Motor neuron (in vitro differentiated cells): ENCODE measurements at places on chromosomes 13 and 19.
A peak's percentile ranks its signal among the peaks of the same experiment; 100 is the strongest.

DNA sequence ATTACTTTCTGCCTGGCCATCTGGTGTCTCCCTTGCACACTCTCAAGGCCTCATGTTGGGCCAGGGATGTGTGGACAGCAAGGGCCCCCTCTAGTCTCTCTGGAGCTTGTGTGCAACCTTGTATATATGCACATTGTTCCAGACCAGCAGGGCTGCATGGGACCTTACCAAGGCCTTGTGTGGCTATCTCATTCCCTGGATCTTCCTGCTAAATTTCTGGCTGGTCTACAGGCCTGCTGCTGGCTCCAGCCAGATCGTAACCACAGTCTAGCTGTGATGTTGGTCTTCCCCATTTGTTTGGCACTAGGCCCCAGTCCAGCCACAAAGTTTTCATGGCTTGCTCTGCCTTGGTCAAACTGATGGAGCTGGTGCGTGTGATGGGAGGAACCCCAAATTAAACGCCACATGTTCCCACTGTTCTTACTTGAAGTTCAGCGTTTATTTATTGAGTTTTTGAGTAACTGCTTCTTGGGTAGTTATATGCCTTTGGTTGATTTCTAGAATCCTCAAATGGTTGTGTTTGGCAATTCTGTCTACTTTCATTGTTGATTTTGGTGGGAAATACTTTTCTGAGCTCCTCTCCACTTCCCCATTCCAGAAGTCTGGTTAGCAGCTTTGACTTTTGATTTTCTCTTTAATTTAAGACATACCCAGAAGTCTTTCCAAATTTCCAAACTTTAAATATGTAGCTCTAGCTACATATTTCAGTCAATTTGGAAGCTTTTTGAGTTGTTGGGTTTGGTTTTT, 56.4 kb downstream of the SIPA1L3 start:
- ATAC-seq, result peak; percentile 27

DNA sequence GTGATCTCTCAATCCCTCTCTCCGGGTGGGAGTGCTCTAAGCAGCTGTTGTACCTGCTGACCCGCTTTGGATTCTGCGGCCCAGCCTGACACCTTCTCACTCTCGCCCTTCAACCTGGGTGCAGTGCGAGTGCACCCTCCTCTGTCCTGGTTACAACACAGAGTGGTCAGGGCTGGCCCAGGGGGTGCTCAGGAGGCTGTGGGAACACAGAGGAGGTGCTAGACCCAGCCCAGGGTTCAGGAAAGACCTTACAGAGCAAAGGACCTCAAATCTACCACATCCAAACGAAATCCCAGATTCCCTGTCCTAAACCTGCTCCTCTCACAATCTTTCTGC, 23.7 kb downstream of the ZNF175 start:
- ATAC-seq, result peak; percentile 29

DNA sequence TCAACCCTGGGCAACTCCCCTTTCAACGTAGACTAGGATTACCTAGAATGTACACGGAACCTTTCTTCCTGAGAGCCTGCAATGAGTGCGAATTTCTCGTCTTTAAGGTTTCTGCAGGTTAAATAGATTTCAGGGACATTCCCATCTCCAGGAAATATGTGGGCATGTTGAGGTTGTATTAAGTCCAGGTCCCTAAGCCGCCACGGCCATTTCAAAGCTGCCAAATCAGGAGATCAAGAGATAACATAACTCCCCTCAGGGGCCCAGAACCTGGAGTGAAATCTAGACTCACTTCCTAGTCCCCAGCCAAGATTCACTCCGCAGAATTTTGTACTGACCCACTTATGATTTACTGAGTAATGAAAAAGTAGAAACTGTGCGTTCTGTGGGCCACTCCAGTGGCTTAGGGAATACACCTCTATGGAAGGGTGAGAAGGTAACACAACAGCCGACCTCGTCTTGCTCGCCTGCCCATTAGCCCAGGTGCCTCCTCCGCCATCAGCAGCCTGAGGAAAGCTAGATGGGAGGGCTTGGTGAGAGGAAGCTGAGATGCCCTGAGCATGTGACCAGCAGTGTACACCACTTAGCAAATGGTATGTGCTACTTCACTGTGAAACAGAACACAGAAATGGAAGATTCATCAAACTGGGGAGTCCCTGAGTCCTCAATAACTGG, 98.5 kb upstream of the SOX1 start:
- ATAC-seq, result no peak

DNA sequence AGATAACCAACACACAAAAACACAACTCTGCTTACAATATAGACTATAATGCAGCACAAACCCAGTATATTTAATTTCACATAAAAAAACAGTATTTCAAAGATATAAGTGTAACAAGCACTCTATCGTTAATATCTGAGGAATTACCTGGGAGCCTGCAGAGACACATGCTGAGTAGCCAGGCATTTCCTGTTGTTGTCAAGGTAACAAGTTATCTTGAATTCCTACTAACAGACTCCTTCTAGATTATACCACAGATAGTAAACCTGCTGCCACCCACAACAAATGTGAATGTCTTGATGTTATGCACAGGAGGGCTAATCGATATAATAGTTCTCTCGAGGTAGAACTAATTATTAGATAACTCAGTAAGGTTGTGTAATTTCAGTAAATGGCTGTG, 826.0 kb upstream of the PRR20A start:
- no peak for ATAC-seq

DNA sequence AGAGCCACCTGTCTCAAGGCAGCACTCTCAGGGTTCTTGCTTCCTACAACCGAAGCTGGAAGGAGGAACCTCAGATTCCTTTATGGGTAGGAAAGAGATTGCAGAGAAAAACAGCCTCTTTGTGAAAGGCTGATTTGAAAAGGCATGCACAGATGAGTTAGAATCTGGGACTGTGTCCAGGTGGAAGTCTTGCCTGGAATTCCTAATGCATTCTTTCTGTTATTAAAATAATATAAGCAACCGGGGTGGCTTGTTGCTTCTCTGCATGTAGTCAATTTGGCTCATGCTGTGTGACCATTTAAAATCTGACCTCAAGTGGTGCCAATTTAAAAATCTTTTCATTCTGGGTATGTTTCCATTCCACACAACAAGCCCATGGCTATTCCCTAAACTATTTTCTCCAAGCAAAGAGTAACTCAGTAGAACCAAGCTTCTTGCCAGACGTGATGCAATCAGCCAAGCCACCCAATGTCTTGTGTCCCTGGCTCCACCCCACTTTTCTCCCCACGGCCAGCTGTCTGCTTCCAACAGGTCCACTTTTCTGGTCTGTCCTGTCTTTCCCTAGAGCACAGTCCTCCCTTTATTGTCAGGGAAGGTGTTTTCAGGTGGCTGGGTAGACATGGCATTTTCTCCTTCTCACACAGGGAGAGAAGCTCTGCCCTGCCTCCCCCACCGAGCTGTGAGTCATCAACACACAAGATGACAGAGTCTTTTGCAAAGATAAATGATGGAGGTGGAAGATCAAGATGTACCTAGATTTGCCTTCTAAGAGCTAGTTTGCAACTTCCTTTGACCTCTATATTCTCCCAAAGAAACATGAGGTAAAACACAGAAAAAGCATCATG, 394.3 kb downstream of the FOXO1 start:
- ATAC-seq, result no peak

- no peak for ATAC-seq
Measured at GRCh38 chr19:5873617-5874199, 3.4 kb upstream of the FUT5 start.

- peak; percentile 65 for ATAC-seq
Measured at GRCh38 chr13:30153545-30154426, 153.6 kb downstream of the KATNAL1 start.

DNA sequence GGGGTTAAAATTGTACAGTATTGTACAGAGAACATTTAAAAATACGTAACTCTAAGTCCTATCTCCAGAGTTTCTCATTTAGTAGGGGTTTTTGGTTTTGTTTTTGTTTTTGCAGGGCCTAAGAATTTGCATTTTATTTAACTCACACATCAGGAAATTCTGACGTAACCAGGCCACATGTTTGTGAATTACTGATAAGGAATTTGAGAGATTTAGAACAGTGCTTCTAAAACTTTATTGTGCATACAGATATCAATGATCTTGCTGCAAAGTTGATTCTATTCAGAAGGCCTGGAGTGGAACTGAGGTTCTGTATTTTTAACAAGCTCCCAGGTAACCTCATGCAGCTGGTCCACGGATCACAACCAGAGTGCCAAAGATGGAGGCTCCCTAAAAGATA, 49.3 kb downstream of the LIG4 start:
- no peak for ATAC-seq

DNA sequence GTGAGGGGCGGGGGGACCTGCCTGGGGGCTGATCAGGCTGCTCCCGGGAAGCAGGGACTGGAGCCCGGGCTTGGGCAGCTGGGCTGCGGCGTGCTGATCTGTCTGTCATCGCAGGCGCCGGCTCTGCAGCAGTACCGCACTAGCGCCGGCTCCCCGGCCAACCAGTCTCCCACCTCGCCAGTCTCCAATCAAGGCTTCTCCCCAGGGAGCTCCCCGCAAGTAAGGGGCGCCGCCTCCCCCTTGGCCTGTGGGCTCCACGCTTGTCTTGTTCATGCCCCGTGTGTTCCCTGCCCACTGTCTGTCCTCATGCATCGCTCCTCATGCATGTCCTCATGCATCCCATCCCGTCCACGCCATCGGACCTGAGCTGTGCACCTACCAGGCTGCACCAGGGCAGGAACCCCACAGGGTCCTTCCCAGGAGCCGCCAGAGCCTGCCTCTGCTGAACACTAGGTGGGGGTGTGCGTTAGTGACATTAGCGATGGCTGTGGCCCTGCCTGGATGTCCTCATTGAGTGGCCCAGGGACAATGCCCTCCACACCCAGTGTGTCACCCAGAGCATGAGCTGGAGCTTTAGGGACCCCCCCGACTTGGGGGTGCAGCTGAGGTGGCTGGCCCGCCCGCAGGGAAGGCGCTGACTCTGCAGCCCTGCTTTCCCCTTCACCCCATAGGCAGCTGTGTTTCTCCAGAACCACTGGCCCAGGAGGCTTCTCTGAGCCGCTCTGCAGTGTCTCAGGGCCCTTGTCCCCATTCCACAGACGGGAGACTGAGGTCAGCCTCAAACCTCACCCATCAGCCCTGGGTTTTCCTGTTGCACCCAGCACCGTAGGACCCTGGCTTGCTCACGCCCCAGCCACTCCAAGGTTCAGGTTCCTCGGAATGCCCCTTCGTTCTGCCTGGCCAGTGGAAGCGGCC, 19.5 kb downstream of the COMP start:
- ATAC-seq, result no peak

DNA sequence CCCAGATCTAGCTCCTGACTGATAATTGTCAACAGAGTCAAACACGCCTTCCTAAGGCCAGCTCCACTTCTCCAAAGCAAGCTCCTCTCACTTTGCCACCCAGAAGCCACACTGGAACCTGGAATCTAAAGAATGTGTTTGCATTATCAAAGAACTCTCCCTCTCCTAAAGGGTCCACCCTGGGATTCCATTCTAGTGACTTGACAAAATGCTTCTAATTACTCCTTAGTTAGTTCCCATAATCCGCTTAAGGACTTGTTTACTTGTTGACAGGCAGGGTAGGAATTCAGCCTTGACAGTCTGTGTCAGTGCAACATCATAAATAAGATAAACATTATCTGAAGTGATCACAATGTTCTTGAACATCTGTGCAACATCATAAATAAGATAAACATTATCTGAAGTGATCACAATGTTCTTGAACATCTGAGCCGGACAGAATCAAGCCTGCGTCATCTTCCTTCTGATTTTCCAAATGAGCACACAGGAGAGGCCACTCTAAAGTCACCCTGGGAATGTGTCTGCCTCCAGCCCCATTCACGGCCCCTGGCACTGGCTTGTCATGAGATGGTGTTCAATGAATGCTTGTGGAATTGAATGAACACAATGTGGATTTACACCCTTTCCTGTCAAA, 512.1 kb downstream of the IRS2 start:
- peak; percentile 82 for ATAC-seq

- peak; percentile 20 for ATAC-seq
Measured at GRCh38 chr13:51584731-51585672, 740 bp downstream of the WDFY2 start.

- no peak for ATAC-seq
Measured at GRCh38 chr13:45198924-45199323, 1.9 kb downstream of the KCTD4 start.

DNA sequence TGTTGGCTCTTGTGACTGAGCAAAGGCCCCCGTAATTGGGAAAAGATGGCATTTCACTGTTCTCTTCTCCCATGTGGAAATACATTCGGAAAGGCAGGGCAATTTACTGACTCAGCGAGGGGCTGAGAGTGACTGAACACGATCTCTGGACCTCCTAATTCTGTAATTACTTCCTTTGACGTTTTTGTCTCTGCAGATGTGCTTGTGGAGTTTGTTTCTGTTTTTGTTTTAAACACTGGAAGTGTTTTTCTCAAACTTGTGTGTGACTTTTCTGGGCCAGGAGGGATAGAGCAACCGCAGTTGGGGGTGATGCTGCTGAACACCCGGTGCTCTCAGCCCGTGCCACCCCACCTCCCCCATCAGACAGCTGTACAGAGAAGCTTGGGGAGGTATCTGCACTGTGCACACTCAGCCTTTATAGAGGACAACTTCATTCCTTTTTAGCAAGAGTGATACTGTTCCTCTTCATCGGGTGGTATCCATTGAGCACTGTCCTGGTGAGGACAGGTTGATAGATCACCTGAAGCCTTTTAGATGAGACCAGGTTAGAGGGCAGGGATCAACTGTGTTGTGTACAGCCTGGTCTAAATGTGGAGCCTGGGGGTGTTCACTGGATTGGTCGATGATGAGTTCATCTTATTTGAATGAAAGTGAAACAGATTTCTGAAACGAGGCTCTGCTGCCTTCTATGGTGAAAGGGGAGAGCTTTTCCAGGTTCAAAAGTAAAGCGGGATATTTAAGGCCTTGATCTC, 117.4 kb downstream of the ESD start:
- ATAC-seq, result no peak

DNA sequence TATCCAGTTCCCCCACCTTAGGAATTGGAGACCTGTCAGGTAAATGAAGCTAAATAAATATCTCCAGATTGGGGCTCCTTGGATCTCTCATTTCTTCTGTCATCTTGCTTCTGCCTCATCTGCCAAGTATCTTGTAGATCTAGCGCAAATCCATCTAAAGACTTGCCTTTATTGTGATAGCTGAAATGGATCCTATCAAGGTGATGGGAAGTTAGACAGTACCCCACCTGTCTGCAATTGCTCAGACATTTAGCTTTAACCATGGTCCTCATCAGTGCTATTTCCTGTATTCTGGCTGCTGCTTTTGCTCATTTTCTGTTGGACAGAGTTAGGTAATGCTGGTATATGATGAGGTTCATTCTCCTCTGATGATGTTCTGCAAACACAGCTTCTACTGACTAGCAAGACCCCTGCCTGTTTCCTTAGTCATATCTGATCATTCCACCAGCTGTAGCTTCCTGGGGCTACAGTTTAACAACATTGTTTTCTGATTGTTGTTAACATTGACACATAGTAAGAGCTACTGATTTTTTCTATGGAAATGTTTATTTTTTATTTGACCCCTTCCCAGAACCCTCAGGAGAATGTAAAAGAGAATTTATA, 340.0 kb downstream of the DCT start:
- ATAC-seq, result no peak

DNA sequence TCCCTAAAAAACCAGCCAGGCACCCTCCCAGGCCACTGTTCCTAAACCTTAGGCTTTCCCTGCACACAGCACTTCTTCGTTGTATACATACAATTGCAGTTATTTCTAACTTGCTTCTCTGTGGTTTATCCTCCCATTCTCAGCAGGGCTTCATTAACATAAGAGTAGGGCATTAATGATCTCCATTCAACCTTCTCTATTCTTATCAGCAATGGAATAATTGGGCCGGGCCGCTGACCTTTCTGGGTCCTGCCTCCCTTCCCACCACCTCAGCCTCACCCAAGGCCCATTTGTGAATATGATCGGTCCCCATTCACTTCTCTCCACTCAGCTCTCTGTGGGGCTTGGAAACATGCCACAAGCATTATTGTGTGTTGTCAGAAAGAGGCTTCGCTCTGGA, 184.2 kb downstream of the SUCLA2 start:
- ATAC-seq, result peak; percentile 81
